ENCODE measurements at places on chromosomes 2 and 18. TPM values are rescaled to one million over a fixed set of nuclear protein-coding genes. Genes with fewer than 3 reads are reported as not detected.

DNA sequence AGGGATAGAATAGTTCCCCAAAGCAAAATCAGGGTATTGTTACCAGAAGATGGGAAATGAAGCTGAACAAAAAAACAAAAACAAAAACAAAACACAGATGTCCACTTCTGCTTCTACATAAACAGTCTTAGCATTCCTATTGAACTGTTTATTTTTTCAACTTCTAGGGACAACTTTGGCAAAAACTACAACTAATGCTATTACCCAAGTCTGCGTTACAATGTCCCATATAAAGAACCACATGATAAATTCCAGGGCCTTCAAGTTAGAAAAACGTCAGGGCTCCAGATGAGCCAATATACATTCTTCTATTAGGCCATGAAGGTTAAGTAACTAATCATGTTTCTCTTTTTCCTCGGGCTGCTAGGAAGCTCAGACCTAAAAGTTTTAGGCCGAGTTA lies 16.9 kb downstream of the PID1 start:
- DNase-seq = no peak

- DNase-seq = no peak
Measured at GRCh38 chr18:41153871-41154270, 801.2 kb upstream of the PIK3C3 start.

DNA sequence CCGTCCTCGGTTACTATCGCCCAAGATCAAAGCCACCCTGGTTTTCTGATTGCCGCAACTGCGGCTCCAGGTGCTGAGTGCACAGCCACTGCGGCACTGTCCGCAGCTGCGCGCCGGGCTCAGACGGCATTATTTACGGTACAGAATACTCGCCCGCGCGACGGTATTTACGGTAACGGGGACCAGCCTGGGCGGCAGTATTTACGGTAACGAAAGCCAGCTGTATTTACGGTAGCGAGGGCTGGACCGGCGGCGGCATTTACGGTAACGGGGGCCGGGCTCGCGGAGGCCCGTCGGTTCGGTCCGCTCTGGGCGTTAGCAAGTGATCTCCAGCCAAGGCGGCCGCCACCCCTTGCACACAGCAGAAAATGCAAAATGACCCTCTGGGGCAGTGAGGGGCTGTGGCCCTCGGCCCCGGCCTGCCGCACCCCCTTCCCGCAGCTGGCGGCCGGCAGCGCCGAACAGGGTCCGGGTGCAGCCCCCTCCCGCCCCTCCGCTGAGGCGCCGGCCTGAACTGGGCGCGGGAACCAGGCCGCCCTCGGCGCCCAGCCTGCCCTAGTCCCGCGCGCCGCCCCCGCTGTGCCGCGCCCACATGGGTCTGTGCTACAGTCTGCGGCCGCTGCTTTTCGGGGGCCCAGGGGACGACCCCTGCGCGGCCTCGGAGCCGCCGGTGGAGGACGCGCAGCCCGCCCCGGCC lies at the start of gene GNAL:
Gene GNAL (plus strand): TSS at position 293 of the 697 bp plus-strand sequence. CDS start 300 bp downstream, at position 593.
- DNase-seq = peak; percentile 49

- DNase-seq = no peak
Measured at GRCh38 chr2:212015588-212015987, 523.0 kb downstream of the ERBB4 start.

Gene TOGARAM2
- not detected for total RNA-seq

Gene TRIM43
- not detected for total RNA-seq

- DNase-seq = peak; percentile 61
Measured at GRCh38 chr2:69299772-69300516, 87.1 kb downstream of the GFPT1 start.

DNA sequence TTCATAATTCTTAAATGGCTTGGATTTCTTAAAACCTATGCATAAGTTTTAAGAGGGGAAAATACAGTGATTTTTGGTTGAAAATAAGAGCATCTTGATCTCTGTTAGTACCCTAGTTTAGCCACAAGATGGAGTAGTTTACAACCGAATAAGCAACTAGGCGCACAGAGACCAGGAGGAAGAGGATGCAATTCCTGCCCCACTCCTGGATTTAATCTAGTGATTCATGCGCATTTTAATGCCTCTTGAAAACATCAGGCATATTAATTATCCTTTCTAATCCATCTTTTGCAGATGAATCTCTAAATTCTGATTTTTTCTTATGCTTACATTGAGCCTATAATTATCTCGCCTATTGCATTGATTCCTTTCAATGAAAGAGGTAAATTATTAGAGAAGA lies 76.7 kb downstream of the MRPS9 start:
- DNase-seq = peak; percentile 30

DNA sequence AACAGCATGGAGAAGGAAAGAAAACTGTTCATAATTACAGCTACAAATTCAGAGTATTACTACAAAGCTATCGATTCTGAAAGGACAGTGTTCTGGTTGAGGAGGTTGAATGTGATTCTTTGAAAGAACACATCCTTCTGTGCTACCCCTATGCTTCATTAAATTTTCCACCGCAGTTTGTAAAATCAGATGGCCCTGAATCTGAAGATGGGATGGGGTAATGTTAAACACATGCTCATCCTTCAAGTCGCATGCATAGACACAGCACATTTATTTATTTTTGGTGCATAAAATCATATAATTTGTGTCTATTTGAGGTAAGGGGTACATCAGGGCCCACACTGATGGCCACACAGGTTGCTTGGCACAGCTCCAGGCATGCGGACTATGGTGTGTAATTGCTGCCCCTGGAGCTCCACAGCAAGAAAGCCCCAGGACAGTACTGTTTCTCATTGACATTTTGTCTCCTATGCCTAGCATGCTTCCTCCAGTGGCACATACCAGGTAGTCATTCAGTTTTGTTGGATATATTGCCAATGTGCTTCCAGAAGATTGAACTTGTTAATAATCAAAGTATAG lies 238.8 kb upstream of the TANK start:
- no peak for DNase-seq

DNA sequence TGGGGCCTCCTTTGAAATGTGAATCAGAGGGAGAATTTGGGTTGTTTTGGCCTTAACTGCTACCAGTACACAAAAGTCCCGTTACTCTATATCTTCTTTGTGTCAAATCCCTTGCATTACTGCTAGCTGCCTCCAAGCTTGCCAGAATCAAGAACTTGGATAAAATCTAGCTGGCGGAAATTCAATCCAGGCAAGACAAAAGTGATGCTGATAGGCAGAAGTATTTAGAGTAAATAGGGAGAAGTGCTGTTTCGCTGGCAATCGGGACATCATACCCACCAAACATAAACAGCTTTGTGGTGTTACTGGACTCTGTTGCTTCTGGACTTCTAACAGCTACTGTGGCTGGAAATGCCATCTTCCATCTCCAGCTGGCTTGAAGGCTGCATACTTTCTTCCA lies 2.5 kb downstream of the IFIH1 start:
- no peak for DNase-seq

DNA sequence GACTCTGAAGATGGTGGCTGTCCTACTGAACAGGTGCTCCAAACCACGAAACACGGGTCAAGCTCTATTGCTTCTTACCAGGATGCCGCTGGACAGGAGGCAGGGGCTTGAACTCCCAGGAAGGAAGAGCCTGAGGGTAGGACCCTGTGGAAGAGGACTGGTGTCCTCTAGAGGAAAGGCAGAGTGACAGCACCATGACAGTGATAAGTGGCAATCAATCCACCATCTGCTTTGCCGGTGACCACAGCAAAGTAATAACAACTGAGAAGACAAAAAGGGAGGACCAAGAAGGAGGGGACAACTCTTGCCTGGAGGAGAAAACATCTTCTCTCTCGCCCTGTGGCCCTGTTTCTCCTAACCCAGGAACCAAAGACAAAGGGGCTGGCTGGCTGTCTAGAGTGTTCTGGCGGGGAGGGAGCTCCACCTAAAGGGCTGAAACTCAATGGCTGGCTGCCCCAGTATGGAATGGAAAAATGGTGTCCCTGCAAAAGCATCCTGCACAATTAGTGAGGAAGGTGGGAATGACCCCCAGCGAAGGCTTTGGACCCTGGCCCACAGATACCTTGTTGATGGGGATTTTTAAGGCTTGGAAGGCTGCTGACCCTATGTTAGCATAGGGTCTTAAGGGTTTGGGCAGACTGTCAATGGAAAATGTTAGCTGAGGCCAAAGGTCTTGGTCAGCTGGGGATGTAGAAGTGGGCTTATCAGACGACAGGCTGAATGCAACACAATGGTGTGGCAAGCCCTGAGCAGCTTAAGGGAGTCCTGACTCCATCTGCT lies 35.4 kb downstream of the PROC start:
- DNase-seq = no peak

Gene REG1B
- not detected for total RNA-seq

DNA sequence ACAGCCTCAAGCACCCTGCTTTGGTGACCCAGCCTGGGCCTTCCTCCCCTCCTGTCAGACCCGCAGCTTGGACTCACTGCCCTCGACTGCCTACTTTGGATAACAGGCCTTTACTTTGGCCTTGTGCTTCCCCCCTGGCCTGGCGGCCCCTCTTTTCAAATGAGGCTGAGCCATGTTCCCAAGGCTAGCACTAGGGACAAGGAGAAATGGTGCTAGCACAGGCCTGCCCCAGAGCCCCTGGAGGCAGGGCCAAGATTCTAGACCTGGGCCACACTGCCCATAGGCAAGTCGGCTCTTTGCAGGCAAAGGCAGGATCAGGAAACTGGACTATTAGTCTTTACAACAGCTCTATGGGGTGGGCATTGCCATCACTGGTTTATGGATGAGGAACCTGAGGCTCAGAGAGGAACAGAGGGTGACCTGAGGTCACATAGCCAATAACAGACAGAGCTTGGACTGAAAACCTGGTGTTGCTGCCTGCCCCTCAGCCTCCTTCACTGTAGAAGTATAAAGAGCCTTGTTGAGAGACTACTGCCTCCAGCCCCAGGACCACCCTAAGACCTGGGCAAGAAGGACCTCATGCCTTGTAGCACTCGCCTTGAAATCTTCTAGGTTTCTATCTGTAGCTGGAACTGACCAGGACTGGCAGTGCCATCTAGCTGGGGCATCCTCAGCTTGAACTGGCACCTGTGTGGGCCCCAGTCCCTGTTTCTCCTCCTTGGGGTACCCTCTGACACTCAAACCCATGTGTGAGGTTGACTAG lies 266.3 kb downstream of the DYSF start:
- no peak for DNase-seq

- DNase-seq = no peak
Measured at GRCh38 chr2:164920430-164920829, 34.9 kb downstream of the SLC38A11 start.

DNA sequence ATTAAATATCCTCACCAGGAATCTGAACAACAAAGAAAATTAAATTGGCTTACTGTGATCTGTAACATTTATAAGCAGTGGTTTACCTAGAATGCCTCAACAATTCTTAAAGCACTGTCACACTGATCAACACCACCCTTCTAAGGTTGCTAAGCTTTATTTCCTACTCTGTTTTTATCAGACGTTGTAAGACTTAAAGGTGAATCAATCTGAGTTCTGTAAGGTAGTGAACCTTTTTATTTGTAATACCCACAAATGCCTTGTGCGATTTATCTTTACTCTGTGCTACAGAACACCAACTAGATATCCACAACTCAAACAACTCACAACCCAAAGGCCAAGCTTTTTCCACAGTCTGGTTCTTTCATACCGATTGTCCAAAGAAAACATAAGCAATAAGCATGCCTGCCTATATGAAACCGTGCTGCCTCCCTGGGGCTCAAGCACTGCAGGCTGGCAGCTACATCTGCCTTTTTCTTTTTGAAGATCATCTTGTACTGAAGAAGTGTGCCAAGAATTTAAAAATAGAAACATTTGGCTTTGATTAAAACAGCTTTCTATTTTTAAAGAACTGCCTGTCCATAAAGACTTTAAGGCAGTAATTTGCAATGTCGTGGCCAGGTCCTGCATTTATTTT lies 490.7 kb downstream of the NUP35 start:
- DNase-seq = no peak

Gene SLC14A1
- total RNA-seq = not detected

DNA sequence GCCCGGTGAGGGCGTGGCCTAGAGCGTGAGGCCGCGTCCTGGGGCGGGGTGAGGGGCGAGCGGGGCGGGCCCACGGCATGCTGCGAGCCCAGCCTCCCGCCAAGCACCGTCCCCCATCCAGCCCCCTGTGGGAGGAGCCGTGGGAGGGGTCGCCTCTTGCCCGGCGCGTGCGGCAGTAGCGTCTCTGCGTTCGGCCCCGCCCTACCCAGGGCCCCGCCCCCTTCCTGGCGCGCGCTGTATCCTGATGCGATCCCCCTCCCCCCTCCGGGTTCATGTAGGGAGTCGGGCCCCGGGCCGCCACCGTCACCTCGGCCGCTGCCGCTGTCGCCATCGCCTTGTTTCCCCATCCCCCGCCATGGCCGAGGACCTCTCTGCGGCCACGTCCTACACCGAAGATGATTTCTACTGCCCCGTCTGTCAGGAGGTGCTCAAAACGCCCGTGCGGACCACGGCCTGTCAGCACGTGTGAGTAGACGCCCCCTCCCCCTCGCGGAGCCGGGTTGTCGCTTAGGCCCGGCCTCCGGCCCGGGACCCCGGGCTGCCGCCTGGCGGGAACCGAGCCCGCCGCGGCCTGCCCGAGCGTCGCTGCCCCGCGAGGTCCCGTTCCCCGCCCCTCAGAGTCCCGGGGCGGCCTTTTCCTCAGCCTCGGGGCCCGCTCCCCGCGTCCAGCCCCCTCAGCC lies 888 bp downstream of the RNF138 start:
- DNase-seq = peak; percentile 89

Gene PLB1
- 0.46 TPM for total RNA-seq

- DNase-seq = no peak
Measured at GRCh38 chr2:144377914-144378313, 142.0 kb downstream of the ZEB2 start.

- peak; percentile 5 for DNase-seq
Measured at GRCh38 chr18:57561728-57562423, 24.6 kb downstream of the FECH start.

DNA sequence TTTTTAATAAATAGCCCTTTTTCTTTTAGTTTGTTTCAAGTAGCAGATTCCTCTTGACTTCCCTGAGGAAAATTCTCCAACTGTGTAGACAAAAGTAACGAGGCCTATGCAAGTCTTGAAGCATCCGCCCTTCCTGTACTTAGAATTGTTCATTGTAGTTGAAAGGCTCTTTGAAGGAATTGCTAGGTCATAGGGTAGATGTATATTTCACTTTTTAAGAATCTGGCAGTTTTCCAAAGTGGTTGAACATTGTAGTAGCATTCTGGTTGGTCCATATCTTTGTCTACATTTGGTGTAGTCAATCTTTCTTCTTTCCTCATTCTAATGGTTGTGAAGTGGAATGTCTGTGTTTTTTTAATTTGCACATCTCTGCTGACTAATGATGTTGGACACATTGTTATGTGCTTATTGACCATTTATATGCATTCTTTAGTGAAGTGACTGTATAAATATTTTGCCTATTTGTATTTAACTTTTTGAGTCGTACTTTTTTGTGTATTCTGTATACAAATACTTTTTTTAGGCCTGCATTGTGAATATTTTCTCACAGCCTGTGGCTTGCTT lies 5.6 kb upstream of the SERPINB11 start:
- no peak for DNase-seq

- DNase-seq = no peak
Measured at GRCh38 chr2:134027980-134028379, 225.9 kb upstream of the MGAT5 start.

Gene NMUR1
- not detected for total RNA-seq

All from pulmonary artery endothelial cell (primary cell).